ENCODE measurements at places on chromosomes 3 and 15.

DNA sequence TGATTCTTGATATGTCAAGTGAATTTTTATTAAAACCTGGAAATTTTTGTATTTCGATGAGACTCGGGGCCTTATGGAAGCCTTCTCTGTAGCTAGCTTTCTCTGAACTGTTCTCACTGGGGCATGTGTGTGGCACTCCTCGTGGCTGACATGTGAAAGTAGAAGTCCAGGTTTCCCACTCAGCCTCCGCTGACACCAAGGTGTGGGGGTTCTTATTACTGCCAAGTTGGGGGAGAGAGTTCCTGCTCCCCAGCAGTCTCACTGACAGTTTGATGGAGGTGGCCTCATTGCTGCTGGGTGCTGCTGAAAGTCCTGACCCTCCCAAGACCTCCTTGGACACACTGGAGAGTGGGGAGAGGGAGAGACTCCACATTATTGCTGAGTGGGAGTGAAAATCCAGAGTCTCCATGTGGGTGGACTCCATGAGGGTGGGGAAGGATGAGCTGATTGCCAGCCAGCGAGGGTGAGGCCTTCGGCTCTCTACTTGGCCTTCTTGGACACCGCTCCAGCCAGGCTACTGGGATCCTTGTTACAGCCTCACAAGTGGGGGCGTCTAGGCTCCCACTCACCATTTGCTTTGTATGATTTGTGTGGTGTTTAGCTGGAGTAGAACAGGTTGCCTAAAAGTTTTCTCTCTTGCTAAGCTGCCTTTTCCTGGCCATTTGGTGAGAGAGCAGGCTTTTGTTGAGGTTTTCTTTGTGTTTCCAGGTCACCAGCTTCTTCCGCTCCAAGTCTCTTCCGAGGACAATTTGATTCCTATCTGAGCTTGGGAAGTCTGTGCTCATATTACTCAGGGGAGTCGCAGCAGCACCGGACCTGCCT, 64.1 kb downstream of the LSM3 start:
- no peak for DNase-seq

DNA sequence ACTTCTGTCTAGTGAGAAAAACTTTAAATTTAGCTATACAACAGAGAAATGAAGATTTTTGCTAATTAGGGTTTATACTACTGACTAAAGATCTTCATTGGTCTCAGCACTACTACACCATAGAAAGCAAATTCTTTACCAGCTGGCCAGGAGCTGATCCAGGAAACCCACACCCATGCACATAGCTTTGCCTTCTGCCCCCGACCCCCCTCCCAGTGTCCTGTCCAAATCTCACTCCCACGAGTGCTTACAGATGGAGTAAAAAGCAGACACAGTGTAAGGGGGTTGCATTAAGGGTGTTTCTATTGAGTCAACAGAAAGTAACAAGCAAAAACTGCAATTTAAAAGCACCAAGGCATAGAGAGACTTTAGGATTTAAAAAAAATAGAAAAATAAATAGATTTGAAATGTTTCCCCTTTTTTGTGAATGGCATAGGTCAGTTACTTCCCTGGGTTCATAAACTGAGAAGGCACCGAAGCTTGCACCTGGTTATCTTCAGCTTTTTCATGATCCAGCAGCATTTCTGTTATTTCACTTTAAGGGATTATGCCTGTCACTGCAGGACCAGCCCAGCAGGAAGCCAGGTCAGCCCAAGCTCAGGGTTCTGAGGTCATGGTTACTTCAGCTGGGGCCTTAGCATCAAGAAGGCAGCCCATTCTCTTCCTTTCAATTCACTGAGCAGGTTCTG, 124.3 kb downstream of the CTNNB1 start:
- DNase-seq: no peak

- peak; percentile 83 for DNase-seq
Measured at GRCh38 chr3:50264383-50264963, 4.5 kb upstream of the SEMA3B start.

- DNase-seq: no peak
Measured at GRCh38 chr3:45704301-45704943, 15.2 kb downstream of the SACM1L start.

- DNase-seq: no peak
Measured at GRCh38 chr3:4990069-4990468, 10.8 kb downstream of the BHLHE40 start.

GRCh38 chr3:170809007-170809974, 60.7 kb downstream of the RPL22L1 start:
- DNase-seq: peak; percentile 73

DNA sequence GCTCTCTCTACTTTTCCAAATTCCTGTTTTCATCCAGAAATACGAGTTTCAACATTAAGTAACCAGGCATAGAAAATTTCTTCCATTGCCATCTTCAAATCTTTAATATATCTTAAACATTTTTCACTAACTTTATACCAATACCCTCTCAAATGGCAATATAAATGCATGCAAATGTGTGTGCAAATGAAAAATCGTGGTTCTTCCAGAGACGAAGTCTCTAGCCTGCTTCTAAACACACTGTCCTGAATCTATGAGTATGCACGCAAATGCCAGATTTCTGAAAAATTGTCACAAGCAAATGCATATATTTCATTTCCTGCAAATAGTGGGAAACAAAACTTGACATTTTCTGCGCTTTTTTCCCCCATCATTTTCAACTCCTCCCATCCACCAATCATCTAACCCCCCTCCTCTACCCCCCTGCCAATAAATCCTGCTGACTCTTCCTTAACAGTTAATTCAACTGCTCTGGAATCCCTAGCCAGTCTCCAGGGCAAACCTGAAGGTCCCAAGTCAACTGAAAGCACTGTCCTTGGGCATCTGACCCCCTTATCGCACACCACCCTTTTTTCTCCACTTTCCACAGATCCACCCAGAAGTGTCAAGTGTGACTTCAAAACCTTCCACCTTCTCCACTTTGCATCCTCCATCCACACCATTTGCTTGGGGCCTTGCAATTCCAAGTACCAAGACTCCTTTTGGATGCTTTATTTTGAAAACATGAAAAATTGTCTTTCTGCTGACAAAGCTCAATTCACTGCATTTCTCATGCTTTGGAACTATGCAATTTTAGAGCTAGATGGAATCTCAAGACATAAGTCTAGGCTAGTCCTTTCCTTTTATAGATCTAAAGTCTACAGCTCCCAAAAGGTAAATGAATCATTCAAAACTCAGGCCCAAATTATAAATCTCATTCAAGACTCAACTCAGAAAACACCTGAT, 144.7 kb downstream of the OSBPL10 start:
- DNase-seq: no peak

- DNase-seq: peak; percentile 83
Measured at GRCh38 chr15:60592371-60593169, 113.6 kb upstream of the ICE2 start.

GRCh38 chr15:43516801-43517353, 531 bp upstream of the MAP1A start:
- no peak for DNase-seq

DNA sequence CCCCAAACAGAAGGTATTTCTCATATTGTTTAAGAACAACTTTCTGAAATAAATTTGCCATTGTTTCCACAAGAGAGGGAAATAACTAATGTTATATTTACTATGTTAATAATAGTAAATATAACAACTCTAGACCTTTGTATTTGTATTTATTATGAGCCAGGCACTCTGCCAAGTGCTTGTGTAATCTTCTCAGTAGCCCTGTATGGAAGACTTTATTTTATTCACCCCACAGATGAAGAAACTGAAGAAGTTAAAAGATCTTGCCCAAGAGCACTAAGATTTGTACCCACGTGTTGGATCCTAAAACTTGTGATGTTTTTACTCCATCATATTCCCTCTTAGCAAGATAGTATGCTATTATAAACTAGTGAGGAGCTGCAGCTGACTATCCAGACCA, 12.0 kb upstream of the GNB4 start:
- DNase-seq: no peak

GRCh38 chr3:51617597-51617996, 53.5 kb upstream of the TEX264 start:
- DNase-seq: no peak

DNA sequence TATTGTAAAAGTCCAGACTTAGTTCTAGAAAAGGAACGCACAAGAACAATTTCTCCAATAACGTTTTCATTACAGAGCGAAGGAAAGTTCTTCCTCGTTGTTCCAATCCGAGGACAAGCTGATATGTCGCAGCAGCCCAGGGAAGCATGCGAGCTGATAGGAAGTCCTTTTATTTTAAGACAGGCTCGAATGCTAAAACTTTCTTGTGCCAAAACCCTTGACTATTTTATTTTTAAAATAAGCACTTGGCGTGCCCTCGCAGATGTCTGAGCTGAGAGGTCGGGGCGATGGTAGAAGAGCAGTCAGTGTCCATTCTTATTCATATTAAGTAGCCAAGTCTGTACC, 433 bp upstream of the MITF start:
- DNase-seq: no peak

DNA sequence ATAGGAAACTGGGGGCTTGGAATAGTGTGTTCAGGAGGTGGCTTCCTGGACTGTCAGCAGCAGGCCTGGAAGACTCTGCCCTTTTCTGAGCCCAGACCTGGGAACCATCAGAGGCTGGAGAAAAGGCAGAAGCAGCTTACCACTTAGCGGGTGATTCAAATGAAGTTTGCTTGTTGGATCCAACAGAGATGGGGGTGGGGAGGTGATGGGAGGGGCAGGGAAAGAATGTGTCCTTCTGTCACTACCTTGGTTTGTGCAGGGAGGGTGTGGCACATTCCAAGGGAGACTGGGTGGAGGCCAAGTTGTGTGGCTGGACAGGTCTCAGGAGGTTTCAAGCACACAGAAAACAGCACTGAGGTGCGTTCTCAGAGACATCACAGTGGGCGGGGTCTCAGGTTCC, 58.8 kb downstream of the TRAK1 start:
- DNase-seq: peak; percentile 29

- peak; percentile 51 for DNase-seq
Measured at GRCh38 chr3:143644370-143645089, 203.7 kb downstream of the SLC9A9 start.

DNA sequence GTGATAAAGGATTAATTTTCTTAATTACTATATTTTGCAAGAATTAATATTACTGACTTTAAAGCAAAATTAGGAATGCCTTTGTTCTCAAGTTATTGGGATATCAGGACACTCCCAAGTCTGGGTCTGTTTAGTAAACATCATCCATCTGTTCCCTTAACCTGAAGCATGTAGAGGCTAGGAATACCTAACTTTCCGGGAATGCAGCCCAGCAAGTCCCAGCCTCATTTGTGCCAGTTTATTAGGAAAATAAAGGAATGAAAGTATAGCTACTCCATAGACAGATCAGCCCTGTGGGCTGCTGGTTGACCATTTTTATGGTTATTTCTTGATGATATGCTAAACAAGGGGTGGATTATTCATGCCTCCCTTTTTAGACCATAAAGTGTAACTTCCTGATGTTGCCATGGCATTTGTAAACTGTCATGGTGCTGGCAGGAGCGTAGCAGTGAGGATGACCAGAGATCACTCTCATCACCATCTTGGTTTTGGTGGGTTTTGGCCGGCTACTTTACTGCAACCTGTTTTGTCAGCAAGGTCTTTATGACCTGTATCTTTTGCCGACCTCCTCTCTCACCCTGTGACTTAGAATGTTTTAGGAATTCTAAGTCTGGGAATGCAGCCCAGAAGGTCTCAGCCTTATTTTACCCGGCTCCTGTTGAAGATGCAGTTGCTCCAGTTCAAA, 540.2 kb downstream of the NAALADL2 start:
- no peak for DNase-seq

- DNase-seq: no peak
Measured at GRCh38 chr15:95302809-95303208, 1027.7 kb upstream of the NR2F2 start.

DNA sequence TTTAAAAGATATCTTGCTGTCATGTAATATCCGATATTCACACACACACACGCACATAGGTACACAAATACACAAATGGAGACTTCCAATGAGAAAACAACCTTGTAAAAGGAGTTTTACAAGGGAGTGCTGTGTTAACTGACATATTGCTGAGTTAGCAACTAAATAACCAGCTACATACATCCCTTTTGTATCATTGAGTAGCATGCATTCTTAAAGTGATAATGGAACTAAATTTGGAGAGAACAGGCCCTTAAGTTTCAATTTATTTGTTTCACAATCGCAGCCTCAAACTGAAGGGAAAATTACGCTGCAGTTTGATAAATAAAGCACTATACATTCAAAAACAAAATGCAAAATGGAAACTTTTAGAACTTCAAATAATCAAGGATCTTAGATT, 1046.0 kb upstream of the NR2F2 start:
- no peak for DNase-seq

DNA sequence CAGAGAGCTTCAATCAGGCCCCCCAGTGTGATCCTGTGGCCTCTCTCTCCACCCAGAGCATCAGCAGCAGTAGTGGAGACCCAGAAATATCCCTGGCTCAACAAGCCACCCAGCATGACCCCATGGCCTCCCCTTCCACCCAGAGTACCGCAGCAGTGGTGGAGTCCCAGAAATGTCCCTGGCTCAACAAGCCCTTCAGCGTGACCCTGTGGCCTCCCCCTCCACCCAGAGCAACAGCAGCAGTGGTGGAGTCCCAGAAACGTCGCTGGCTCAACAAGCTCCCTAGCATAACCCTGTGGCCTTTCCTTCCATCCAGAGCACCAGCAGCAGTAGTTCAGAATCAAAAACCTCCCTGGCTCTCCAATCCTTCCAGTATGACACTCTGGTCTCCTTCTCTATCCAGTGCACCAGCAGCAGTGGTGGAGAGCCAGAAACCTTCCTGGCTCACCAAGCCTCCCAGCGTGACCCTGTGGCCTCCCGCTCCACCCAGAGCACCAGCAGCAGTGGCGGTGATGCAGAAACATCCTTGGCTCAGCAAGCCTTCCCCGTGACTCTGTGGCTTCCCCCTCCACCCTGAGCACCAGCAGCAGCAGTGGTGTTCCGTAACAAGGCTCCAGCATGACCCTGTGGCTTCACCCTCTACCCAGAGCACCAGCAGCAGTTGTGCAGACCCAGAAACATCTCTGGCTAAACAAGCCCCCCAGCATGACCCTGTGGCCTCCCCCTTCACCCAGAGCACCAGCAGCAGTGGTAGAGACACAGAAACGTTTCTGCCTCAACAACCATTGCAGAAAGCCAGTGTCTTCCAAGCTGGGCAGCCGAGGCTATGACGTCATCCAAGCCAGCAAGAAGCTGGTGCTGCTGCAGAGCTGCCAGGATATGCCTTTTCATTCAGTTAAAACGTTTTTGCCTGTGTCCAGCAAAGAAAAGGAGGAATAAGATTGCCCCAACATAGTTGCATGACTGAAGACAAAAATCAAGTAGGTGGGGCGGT, 61.3 kb upstream of the TAMM41 start:
- no peak for DNase-seq

- DNase-seq: no peak
Measured at GRCh38 chr3:37141676-37142075, 32.7 kb downstream of the LRRFIP2 start.

DNA sequence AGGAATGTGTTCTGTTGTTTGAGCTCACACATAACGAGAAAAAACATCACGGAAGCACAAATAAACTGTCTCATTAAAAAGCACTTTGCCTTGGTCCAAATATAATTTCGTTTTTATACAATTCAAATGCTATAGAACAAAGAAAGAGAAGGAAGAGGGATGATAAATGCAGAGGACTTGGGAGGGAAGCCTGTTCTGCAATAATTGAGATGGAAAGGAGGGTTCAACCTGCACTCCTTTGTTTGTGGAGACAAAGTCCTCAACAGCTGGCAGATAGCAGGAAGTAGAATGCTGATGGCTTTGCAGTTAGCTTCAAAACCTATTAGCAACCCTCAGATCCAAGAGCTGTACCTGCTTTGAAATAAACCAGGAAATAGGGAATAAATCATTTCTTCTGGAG, 1010.8 kb downstream of the FHIT start:
- peak; percentile 8 for DNase-seq
